ENCODE measurements at places on chromosomes 4 and X. TPM values are rescaled to one million over a fixed set of nuclear protein-coding genes. Genes with fewer than 3 reads are reported as not detected.

- DNase-seq, result no peak
These were observed 70.2 kb upstream of the AFAP1 start for GRCh38 chr4:8009710-8010511.

GRCh38 chrX:22758807-22759481 lies 240.8 kb upstream of the DDX53 start:
- DNase-seq, result no peak

GRCh38 chr4:74536557-74536956 lies 91.6 kb downstream of the AREG start:
- DNase-seq, result no peak

DNA sequence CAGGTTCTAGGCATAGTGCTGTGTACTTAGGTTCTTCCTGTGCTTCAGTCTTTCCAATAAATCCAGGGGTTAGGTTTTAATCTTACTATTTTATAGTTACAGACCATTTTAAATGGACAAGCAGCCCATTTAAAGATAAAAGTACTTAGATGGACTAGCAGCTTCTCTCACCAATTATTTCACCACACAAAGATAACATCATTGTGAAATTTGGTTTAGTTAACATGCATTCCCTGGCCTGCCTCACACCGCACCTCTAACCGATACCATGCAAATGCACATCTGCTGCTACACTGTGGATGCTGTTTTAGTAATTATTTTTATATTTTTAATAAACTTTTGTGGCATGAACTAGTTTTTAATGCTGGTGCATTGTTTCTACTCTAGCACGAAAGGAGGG lies 252.6 kb downstream of the RAPGEF2 start:
- DNase-seq, result no peak

DNA sequence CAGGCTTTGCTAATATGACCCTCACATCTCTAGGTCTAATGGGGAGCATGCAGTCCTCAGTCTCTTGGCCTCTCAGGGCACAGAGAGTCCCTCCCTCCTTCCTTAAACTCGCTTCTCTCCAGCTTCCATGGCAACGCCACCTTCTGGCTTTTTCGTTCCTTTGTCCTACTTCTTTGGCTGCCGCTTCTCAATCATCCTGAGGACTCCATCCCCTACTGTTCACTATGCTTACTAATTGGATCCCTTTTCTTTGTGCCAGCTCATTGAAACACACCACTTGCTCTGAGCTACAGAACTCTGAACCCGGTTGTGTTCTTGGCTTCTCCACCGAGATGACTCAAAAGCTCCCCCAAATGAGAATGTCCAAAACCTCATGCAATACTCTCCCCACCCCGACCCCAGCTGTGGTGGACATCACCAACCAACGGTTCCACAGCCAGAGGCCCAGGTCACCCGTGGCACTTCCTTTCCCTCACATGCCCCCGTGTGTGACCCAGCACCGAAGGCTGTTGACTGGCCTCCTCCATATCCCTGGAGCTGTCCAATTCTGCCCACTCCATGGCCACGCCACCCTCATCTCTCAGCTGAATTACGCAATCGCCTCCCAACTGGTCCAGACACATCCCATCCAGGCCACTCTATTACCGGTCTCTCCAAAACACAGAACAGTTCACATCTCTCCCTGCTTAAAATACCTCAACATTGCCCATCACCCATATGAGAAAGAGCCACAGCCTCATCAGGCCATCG lies 34.7 kb downstream of the CRMP1 start:
- DNase-seq, result no peak

- DNase-seq, result no peak
These were observed 31.9 kb downstream of the MAGED4 start for GRCh38 chrX:52216541-52216940.

DNA sequence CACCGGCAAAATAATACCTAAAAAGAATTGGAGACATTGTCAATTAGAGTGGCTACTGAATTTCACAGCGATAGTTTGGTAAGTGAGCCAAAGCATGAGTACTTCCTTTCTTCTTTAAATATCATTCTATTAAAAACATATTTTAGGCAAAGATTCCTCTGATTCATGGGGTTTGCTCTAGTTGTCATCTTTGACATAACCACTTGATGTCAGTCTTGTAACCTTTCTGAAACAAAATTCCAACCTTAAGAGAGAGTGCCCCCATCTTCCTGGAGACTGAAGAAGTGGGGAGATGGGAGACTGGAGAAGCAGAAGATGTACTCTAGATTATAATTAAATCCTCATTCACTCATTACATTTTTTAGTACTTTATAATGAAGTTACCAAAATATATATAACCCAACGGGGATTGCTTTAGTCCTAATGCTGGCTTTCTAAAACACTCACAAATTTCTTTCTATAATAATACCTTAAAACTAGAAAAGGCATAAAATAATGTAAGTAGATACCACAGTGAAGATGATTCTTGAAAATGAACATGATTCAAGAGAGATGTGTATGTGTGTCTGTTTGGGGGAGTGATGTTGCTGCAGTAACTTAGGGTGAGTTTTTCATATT lies 96.4 kb downstream of the EMCN start:
- DNase-seq, result peak; percentile 48

GRCh38 chrX:555725-556666 lies 74.6 kb upstream of the SHOX start:
- no peak for DNase-seq

DNA sequence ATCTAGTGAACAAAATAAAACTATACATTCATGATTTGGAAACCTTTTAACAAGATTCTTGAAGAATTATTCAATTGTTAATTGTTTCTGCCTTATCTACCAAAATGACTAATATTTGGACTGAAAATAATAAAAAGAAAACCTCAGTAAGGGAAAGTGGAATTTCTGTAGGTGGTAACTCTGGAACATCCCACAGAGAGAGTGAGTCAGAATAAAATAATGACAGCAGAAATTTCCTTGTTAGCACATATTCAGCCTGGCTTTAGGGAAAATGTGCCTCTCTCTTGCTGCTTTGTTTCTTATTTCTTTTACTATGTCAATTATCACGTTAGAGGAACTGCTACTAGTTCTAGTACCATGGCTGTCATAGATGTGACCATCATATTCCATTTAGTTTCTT lies 421.5 kb upstream of the GNPDA2 start:
- peak; percentile 36 for DNase-seq

DNA sequence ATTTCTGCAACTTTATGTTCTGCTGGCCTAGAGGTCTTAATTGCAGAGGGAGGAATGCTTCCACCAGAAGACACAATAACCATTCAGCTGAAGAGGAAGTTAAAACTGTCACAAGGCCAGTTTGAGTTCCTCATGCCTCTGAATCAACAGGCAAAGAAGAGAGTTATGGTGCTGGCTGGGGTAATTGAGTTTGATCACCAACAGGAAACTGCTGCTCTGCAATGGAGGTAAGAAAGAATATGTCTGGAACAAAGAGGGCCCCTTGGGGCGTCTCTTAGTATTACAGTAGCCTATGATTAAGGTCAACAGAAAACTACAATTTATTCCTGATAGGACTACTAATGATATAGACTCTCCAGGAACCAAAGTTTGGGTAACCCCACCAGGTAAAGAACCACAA lies 744.0 kb downstream of the FSTL5 start:
- peak; percentile 26 for DNase-seq

Gene TRPC3
- total RNA-seq, result 1.5 TPM

Gene PABPC1L2A
- total RNA-seq, result not detected

- no peak for DNase-seq
These were observed 45.8 kb downstream of the BCORL1 start for GRCh38 chrX:130028196-130028595.

GRCh38 chrX:46258356-46258755 lies 286.9 kb downstream of the ZNF674 start:
- no peak for DNase-seq

Gene HS6ST2
- total RNA-seq, result 0.50 TPM

DNA sequence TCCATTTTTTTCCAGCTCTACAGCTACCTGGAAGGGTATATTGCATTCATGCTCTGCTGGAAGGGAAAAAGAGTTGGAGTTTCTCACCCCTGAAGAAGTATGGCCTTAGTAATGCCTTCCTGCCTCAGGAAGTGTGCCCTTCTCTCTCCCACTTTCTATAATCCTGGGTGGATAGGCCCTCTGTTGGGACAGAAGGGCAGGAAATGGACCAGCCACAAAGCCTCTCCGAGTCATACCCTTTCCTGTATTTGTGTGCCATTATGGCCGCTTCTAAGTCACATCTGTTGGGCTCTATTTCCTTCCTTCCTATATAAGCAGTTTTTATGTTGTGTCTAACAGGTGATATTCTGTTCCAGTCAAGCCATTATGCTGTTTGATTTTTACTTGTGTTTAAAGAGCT lies 74.8 kb upstream of the SMARCA5 start:
- DNase-seq, result peak; percentile 85

- no peak for DNase-seq
These were observed 1250.6 kb downstream of the ADGRL3 start for GRCh38 chr4:62450740-62451139.

DNA sequence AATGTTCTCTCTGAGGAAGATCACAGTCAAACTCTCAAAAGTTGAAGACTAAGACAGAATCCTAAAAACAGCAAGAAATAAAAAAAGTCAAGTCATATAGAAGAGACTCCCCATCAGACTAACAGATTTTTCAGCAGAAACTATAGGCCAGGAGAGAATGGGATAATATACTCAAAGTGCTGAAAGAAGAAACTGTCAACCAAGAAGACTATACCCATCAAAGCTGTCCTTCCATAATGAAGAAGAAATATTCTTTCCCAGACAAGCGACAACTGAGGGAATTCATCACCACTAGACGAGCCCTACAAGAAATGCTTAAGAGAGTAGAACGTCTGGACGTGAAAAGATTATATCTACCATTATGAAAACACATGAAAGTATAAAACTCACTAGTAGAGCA lies 22.0 kb downstream of the TLR6 start:
- DNase-seq, result no peak

GRCh38 chr4:143246977-143247376 lies 62.3 kb downstream of the USP38 start:
- no peak for DNase-seq

- no peak for DNase-seq
These were observed 11.6 kb downstream of the VEGFC start for GRCh38 chr4:176780995-176781738.

DNA sequence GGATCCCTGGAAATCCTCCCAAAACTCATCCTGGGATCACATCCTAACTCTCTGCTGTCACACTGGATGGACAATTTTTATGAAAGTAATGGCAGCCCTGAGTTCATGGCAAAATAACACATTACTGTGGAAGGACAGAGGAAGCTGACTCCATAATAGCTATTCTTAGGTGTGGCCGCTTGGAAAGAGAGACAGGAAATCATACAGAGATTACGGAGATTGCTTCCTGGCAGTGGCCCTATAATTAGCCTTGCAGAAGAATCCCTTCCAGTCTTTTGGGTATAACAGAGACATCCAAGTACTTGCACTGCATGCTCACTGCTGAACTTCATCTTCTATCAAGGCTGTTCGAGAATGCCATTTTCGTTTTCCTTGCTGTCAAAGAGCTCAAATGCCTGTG lies 133.1 kb upstream of the VCX start:
- DNase-seq, result peak; percentile 3

DNA sequence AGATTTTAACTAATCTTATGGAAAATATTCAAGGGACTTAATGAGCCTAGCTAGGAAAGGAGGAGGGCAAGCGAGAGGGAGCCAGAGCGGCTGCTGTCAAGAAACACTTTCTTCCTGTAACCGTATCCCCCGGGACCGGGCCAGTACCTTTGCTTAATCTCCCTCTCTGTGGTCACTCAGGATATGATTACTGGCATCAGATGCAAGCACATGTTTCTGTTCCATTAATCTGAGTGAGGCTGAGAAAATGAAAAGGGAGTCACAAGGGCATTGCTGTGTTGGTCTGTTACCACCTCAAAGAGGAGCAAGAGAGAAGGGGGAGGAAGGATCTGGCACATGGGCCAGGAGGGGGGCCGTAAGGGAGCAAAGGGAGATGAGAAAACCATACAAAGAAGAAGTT lies 356.7 kb upstream of the GATB start:
- no peak for DNase-seq

DNA sequence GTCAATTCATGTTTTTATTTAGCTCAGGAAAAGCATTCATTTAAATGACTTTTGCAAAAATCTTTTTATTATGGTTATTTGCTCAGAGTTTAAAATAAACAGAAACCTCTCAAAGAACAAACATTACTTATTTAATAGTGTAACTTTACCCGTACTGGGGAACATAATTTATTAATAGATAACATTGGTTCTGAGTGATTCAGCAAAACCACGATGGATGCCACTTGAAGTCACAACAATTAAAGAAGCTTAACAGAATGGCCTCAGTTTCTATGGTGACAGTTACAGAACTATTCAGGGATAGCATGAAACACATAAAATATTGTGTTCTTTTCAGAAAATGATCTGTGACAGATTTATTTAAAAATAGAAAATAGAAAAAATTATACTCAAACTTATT lies 368.7 kb downstream of the CCSER1 start:
- DNase-seq, result no peak

DNA sequence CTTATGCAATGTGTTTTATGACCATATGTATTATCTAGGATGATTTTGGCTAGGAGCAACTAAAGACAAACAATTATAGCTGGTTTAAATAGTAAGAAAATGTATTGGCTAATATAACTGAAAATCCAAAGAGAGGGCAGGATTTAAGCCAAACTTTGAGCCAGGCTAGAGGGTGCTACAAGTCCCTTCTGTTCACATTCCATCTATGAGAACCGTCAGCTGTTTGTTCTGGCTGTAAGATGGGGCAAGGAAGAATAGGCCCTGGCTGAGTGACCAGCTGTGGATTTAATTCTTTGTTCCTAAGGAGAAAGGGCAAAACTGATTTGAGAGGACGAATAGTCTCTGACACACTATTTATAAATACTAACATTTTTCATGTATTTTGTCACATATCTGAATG lies 79.2 kb upstream of the UGT8 start:
- no peak for DNase-seq

DNA sequence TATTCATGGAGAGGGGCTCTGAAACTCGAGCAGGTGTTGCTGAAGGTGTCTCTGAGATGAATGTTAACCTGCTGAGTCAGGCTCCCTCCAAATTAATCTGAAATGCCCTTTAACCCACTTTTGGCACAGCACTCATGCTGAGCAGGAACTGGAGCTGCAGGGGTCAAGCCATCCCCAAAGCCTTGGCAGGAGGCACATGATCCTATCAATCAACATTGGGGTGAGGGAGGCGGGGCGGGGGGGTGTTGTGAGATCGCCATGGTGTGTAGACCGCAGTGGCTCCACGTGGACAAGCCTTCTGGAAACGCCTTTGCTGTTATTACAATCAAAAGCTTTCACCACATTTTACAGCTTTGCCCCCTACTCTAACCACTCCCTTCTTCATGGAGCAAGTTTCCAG lies 16.5 kb downstream of the ENPP6 start:
- no peak for DNase-seq

DNA sequence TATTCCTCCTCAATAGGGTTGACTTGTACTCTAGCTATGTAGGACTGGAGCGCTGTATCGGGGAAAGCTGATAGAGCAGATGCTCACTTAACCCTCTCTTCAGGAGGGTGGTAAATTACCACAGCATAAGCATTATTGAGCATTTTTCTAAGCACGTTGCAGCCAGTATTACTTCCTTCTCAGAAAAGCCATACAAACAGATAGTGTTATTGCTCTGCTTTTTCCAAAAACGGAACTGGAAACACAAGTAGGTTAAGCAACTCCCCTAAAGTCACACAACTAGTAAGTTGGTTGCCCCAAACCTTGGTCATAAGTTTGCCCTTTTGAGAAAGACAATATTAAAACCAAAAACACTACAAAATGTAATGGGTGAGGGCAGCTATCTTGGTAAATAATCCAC lies 73.9 kb downstream of the REELD1 start:
- no peak for DNase-seq
